CD4-positive, alpha-beta T cell treated with Interleukin-10 for 1 hour (primary cell): ENCODE measurements at places on chromosomes 3 and 15.

- DNase-seq = no peak
Observed at GRCh38 chr3:176785171-176785570, 412.1 kb downstream of the TBL1XR1 start.

DNA sequence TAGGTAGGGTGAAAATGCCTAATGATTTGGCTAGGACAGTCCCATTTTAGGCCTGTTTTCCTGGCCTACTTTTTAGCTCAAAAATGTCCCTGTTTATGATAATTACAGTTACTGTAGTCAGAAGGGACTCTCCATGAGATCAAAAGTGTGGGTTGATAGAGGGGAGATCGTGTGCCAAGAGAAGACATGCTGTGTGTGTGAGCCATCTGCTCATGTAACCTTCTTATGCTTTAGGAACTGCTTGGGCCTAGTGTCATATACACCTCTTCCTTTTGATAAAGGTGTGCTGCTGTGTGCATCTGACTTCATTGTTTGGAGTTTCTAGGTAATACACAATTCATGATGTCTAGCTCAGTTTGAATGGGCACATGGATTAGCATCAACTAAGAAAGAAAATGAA, 786.5 kb downstream of the PDCD6IP start:
- DNase-seq = no peak

GRCh38 chr3:192655628-192656027, 71.7 kb downstream of the FGF12 start:
- no peak for DNase-seq

GRCh38 chr15:40358471-40359353, 693 bp downstream of the DISP2 start:
- DNase-seq = no peak

- DNase-seq = no peak
Observed at GRCh38 chr15:84951736-84952135, 29.9 kb upstream of the PDE8A start.

GRCh38 chr3:175075269-175075668, 216.1 kb downstream of the NAALADL2 start:
- no peak for DNase-seq

GRCh38 chr3:104437891-104438290, 928.8 kb upstream of the ALCAM start:
- no peak for DNase-seq

DNA sequence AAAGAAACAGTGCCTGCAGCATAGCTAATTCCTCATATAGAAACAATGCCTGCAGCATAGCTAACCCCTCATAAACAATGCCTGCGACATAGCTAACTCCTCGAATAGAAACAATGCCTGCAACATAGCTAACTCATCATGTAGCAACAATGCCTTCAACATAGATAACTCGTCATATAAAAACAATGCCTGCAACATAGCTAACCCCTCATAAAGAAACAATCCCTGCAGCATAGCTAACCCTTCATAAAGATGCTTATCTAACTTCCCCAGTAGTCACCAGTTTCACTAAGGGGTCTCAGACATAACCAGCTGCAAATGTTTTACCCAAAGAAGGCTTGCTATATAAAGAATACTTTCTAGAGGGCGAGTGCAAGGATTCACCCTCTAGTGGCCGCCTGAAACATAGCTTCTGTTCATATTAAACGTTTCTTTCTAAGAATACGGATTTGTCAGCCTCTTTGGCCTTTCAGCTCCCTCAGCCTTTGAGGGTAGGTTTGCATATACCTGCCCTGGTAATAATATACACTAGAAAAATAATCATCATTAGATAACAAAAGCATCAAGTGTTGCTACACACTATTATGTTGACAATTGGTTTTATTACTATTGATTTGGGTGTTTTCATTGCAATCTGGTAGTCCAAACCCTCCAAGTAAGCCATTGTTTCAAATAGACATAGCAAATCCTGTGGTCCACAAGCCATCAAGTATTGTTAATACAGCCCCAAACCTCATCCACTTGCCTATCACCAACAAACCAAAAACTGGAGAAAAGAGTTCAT, 44.4 kb upstream of the FAN1 start:
- DNase-seq = peak; percentile 44

DNA sequence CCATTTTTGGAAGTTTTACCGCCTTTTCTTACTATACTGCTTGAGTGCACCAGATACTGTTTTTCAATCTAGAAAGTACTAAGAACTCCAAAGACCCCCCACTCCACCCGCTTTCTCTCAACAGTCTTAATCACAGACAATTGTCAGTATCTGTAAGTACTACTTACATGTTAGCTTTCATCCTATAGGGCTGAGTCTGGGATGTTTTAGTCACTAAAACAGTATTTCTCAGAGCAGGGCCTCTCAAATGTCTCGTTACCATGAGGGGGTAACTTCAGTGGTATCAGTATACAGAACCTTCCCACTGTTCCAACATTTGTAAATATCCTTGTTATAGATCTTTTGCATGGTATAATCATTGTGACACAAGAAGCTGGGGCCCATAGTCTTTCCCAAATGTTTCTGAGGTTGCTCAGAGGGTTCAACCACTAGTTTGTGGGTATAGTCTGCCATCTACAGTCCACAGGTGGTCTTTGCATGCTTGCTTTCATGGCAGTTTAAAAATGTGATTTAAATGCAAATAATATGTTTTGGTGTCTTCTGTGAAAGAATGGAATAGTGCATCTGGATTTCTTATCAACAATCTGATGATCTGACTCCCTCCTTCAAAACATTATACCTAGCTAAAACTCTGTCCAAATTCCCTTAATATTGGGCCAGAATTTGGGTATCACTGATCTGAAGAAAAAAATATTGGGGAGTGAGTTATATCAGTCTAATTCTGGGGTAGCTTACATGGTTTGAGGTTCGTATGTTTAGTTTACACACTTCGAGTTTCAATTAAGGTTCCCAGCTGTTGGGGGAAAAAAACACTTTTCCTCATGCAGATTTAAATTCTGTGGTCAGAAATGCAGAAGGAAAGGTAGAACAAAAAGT, 18.0 kb upstream of the DNAJC13 start:
- peak; percentile 40 for DNase-seq

DNA sequence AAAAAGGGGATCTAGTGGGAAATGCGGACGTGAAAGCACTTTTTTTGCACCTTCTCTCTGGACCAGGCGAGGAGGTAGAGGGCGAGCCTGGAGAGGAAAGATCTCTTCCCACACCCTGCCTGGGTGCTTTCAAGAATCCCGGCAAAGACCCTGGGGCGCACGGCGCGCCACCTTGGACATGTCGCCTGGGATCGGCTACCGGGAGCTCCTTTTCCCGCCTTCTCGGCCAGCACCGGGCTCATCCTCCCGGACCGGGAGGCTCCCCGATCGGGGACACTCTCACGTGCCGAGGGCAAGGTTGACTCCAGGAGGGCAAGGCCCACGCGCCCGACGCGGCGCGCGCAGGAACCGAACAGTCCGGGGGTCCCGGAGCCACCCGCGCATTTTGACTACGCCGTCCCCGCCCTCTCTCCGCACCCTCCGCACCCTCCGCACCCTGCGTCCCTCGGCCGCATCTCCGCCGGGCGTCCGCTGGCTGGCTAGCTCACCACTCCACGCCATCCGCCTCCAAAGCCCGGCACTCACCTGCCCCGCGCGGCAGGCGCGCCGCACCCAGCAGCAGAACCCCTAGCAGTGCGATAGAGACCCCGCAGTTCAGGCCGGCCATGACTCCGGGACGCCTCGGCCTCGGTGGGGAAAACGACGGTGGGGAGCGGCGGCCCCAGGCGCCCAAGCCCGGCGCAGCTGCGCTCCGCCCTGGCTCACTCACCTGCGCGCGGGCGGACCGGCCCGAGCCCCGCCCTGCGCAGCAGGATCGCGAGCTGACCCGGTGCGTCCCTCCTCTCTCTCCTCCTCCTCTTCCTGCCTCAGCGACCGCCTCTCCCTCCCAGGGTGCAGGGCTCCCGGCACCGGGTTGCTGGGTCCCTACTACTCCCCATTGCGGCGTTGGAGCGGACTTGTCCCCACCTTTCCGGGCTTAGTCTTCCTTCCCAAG, at the start of gene CDCP1:
Gene CDCP1 (minus strand): TSS at position 698 of the 934 bp plus-strand sequence. CDS start 91 bp downstream, at position 607.
- no peak for DNase-seq

GRCh38 chr3:183394150-183394549, 34.3 kb downstream of the MCF2L2 start:
- no peak for DNase-seq

GRCh38 chr3:94875149-94875548, 812.3 kb downstream of the NSUN3 start:
- DNase-seq = no peak

GRCh38 chr3:40237889-40238571, 71.5 kb upstream of the EIF1B start:
- DNase-seq = no peak

DNA sequence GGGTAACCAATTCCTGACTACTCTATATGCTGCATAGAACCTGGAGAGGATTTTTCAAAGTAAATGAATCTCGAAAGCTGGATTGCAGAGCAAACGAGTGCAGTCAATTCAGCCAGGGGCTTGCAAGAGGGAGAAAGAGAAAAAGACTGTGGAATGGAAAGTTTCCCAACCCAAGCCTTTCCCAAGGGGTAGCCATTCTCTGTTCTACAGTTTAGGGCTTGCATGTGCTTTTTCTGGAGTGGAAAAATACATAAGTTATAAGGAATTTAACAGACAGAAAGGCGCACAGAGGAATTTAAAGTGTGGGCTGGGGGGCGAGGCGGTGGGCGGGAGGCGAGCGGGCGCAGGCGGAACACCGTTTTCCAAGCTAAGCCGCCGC, 511 bp upstream of the RARB start:
- no peak for DNase-seq

DNA sequence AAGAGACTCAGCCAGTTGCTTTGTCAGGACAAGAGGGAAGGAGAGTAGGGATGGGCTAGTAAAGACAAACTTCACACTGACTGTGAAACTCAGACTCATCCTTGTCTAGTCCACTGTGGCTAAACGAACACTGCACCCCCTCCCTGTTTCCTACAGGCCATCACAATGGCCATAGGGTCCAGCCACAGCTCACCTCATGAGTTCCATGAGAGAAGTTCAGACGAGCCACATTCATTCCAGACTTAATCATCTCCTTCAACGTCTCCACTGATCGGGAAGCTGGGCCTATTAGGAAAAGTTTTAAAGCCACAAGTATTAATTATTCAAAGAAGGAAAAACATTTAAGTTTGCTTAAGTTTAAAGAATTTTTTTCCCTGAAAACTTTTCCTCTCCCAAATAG, 13.8 kb downstream of the PKM start:
- no peak for DNase-seq

DNA sequence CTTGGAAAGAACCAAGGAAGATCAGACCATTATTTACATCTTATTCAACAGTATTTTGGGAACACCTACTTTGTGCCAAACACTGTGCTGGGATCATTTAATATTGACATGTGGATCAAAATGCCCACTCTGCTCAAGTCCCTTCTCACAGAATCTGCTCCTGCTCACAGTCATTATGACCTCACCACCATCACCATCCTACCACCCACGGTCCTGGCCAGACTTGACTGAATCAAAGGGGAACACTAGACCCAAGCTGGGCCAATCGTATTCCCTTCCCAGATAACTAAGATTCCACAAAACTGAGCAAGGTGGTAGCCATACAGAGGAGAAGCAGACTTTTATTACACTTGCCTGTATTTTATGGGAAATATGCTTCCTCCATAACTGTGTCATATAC, 3.4 kb upstream of the CEP152 start:
- no peak for DNase-seq

DNA sequence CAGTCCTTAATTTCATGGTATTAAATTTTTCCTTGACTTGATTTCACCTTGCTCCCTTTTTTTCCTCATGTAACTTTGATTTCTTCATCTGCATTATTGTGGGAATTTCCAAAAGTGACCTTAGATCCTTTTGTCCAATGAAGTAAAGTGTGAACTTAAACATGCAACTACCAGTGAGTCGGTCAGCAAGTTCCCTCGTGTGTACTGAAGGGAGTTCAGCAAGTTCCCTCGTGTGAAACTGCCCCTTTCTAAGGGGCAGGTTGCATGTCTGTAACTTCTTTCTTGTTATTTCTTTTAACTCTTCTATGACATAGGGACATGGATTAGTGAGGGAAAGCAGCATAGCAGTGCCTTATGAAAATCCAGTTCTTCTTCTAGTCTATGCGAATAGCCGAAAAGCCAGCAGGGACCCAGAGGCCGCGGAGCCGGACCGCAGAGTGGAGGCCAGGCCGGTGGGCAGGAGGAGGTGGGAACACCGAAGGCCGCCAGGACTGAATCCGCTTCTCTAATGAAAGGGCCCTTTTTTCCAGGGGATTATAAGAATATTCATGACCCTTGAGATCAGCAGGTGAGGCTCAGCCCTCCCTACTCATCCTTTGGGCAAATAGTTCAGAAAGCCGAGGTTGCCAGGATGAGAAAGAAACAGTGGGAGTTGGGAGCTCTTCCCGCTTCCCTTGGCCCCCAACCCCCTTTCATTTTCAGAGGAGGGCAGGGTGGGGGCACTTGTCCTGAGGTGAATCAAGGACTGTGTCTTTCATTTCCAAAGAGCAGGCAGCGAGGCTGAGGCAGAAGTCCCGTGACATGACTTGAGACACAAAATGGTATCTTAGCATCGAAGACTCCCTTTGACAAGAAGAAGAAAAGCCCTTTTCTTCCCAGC, 117.5 kb downstream of the OPA1 start:
- no peak for DNase-seq

DNA sequence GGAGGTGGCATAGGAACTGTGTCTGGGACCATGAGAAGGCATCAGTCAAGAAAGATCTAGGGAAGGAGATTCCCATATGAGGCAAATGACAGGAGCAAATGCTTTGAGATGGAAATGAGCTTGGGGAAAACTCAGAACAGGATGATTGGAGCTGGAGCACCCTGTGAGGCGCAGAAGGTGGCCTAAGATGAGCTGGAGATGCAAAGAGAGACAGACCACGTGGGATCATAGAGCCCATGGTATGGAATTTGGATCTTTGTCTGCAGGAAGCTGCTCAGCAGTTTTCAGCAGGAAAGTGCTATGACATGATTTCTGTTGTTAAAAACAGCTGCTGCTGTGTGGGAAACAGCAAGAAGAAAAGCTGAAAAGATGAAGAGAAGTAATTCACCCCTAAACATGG, 310.6 kb downstream of the MAGI1 start:
- no peak for DNase-seq

GRCh38 chr3:18666655-18667054, 241.5 kb upstream of the SATB1 start:
- no peak for DNase-seq

DNA sequence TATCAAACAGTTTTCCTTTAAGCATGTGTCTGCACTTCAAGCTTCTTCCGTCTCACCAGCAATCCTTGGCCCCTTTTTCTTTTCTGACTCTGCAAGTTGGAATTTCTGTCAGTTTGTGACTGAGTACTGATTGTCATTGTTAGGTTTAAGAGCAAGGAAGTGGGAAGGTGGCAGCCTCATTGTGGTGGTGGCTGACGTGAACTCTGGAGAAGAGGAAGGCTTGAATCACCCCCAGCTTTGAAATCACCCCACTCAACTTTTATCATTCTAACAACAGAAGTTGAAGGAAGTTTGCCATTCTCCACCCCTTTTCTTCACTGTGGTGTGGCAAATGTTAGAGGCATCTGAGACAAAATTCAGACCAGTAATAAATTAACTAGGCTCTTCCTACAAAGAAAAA, 231.6 kb upstream of the AGTR1 start:
- DNase-seq = no peak

DNA sequence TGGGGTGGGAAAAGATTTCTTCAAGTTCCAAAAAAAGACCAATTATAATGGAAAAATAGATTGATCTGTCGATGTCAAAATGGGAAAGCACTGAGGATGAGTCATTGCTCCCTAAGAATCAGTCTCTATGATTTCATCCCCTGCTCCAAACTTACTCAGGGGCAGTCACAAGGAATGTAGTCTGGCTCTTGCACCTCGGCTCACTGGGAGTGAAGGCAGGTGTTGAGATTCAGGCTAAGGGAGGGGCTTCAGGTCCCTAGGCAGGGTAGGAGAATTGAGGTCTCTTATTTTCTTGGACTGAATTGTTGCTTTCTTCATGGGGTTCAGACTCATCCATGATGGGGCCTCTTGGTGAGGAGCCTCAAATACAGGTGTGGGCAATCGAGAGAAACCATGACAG, 14.2 kb downstream of the ESYT3 start:
- DNase-seq = no peak
